ENCODE measurements at places on chromosomes 3 and 15.

DNA sequence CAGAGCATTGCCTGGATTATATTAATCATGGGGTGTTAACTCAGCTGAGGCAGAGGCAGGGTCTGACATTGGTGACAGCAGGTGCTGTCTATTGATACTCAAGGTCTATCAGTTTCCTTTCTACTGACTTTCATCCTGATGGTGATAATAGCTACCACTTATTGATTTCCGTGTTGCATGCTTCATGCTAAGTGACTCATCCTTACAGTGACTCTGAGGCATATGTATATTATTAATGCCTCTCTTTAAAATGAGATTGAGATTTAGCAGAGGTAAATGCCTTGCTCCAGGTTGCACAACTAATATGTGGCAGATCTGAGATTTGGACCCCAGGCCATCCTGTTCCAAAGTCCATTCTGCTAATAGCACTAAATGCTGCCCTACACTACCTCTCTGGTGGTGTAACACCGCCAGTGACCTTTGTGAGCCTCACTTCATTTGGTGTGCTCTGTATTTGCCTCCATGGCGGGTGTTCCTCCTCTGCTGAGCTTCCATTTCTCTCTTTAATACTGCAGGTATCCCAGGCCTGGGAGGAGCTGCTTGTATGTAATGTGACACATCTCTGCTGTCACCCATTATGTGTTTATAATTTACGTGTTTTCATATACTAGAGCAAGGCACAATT lies 50.4 kb downstream of the GPR171 start:
- DNase-seq = no peak

DNA sequence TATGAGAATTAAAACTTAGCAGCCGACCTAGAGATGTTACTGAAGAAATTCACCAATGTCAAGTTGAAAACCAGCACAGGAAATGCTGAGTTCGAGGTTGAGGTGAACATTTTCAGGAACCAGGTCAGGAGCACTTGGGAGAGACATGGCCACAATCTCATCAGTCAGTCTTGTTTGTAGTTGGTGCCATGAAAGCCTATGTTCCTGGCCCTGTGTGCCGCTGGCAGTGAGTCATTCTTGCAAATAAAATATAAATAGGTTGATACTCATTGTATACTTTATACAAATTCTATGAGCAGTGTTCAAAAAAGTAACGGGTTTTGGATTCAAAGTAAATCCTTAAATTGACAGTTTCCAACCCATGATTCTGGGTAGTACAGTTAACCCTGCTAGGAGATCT lies 1.5 kb upstream of the FSIP1 start:
- DNase-seq = no peak

DNA sequence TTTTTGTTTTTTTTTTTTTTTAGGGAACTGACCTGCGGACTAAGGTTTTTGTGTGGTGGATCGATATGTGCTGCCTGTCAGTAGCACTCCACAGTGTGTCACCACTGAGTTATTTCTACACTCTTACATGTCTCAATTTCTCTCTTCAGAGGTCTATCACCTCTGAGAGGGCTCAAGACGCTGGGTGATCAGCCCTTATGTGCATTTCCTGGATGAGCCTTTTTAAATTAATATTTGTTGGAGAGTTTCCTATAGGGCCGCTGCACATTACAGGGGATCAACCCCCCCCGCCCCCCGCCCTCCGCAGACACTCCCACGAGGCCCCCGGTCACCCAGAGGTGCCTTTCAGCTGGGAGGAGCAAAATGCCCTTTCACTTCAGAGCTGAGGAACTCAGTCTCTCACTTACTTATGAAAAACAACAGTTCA lies 34.5 kb upstream of the AP4E1 start:
- DNase-seq = no peak

DNA sequence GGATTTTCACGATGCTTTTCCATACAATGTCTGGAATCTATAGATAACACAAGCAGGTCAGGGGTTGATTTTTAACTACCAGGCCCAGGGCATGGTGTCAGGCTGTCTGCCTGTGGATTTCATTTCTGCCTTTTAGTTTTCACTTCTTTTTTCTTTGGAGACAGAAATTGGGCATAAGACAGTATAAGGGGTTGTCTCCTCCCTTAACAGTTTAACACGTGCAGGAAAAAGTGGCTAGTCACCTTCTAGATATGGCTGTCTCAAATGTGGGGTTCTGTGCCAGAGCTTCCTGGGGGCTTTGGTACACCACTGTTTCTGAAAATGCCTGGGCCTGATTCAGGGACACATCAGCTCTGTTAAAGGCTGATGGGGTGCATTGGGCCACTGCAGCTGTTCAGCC lies 7.4 kb upstream of the ZNF589 start:
- no peak for DNase-seq

GRCh38 chr3:155227141-155227540 lies 66.3 kb downstream of the STRIT1 start:
- DNase-seq = no peak

GRCh38 chr3:150097588-150097890 lies 126.8 kb upstream of the PFN2 start:
- DNase-seq = no peak

- no peak for DNase-seq
Measured at GRCh38 chr15:92409006-92409405, 15.3 kb downstream of the ST8SIA2 start.

GRCh38 chr3:171329746-171330145 lies 130.5 kb downstream of the TNIK start:
- DNase-seq = no peak

DNA sequence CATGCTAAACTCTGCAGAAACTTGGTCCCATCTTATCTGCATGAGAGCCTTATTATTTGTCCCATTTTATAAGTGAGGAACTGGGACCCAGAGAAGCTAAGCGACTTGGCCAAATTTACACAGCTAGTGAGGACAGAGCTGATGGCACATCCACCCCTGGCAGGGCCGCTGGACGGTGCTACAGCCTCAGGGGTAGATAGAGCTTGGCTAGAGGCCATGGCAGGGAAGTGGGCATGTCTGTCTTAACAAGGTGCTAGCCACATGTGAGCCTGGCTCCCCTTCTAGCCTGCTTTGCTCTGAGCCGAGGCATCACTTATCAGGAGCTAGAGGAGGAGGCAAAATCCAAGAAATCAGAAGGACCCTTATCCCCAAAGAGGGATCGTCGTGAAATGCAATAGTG lies 36.7 kb upstream of the SYNM start:
- DNase-seq = no peak

DNA sequence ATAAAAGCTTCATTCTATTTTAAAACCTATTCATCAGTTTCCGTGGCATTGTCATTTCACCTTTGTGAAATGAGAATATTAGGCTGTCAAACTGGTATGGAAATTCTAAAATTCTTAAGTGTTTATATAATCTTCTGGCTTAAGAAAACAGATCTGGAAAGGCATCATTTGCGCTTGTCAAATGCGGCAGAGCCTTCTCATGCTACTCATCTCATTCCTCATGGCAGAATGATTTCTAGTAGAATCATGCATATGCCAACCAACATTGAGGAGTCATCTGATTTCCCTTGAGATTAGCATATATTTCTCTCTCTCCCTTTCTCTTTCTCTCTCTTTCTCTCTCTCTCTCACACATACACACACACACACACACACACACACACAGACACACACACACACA lies 48.8 kb downstream of the STRIT1 start:
- DNase-seq = no peak

DNA sequence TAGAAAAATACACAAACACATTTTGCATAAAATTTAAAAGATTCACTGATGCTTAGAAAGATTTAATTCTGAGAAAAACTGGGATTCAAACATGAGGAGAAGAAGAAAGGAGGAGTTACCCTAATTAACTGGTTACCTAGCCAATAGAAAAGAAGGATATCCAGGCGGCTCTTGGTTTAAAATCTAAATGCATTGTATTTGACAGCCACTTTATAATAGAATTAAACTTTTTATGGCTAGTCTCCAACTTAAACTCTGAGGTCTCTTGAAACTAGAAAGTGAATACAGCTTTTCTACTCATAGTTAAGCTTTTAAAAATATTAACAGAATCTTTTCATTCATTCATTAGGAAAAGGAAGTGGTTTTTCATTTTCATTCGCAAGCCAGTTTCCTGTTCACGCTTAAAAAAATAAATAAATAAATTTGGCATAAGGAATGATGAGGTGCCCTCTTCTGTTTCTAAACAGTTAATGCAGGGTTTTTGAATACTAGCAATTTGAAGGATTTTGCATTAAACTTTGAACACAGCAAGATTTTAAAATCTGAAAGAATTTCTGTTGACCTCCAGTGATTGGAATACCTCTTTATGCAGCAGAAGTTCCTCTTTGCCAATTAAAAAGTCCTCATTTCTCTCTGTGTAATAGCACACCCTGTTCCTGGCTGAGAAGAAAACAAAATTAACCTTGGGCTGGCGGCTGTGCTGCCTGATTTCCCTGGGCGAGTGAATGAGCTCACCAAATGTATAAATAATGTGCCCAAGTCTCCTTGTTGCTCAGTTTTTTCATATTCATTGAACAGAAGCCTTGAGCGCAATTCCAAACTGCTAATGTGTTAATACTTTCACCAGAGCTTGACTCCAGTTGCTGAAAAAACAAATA lies 105.1 kb downstream of the ZMAT3 start:
- no peak for DNase-seq

GRCh38 chr3:52218454-52218853 lies 7.0 kb downstream of the TLR9 start:
- DNase-seq = no peak

- no peak for DNase-seq
Measured at GRCh38 chr3:5016211-5017161, 37.2 kb downstream of the BHLHE40 start.

DNA sequence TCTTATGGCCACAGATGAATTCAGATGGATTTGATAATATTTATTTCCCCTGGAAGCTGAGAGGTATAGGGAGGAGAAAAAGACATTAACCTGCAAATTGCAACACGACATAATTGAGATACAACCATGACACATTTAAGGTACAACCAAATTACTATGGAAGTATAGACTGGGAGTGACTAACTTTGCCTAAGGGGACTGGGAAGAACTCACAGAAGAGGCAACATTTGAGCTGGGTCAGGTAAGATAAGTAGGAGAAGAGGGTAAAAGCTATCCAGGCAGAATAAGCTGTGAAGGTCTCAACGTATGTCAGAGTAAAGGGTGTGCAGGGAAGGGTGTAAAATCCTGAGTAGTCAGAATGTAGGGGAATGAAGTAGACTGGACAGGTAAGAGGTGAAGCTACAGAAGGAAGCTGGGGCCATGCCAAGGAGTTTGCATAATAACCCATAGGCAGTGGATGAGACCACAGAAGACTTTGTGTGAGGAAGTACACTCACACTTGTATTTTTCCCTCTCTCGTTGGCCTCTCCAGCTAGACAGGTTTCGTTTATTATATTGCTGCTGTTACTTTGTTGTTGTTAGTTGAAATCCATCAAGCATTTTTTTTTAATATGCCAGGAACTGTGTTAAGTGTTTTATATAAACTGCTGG lies 28.0 kb upstream of the PTX3 start:
- DNase-seq = no peak

DNA sequence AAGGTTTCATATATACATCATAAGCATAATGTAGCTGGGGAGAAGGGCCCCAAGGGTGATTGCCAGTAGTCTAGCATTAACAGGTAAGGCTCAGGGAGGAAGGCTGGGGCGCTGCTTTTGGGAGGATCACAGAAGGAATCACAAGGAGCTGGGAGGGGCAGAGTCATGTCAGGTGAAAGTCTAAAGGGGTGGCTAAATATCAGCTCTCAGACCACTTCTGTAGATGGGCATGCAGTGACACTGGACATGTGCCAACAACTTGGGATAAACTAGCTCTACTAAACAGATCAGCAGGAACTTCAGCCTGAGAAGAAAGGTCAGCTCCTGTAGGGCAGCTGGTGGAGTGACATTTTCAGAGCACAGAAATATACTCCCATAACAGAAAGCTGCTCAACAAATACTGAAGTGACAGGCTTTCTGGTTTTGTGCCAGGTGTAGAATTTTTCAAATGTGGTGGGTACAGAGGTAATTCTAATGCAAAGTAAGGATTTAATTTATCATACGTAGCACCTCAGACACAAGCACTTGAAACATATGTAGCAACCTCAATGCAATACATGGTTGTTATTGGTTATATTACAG lies 79.4 kb downstream of the PEX5L start:
- no peak for DNase-seq

DNA sequence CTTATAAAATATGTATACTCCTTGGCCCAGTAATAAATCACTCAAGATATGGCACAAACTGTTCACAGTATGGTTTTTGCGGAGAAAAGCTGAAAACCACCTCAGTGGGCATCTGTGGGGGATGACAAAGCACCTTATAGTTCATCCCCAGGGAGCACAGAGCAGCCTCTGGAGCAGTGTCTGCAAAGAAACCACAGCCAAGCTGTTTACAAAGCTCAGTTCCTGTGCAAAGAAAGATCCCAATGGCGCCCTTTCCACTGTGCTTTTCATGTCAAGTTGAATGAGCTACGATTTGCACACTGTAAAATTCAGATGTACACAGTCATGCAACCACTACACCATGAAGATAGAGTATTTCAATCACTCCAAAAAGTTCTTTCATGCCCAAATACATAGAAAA lies 2.5 kb upstream of the EFCC1 start:
- DNase-seq = no peak

DNA sequence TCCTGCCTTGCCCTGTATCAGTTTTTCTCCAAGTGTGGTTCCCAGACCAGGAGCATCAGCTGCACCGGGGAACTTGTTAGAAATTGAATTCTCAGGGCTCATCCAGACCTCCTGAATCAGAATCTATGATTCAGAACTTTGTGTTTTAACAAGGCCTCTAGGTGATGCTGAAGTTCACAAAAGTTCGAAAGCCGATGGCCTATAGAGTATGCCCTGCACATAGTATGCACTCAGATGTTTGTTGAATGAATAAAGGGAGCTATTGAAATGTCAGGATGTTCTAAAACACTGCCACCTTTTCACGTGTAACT lies 664 bp upstream of the LARP6 start:
- no peak for DNase-seq
